ENCODE measurements at places on chromosomes 7 and 10.

DNA sequence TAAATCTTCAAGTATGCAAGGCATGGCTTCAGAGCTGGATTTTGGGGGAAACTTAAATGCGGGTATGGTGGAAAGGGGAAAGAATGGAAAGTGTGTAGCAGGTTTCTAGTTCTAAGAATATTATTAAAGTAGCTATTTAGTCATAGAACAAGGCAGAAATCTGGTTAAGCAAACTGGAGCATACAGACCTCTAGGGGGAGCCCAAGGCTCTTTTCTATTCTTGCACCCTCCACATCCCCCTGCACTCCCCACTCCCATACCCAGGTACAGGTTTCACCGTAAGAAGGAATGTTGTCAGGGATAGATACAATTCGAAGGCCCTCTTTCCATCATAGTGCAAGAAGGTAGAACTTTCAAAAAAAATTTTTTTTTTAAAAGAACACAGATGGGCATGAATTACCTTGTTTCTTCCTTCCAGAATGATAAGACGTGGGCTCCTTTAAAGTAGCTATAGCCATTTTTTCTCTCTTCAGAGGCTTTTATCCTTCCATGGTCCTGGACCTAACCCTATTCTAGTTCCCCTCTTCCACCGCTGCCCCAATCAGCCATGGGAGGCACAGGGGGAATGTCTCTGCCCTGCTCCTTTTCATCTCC is 41.5 kb upstream of the SMIM30 start:
- DNase-seq = no peak

- no peak for DNase-seq
Measured at GRCh38 chr7:31125171-31125570, 73.1 kb downstream of the ADCYAP1R1 start.

DNA sequence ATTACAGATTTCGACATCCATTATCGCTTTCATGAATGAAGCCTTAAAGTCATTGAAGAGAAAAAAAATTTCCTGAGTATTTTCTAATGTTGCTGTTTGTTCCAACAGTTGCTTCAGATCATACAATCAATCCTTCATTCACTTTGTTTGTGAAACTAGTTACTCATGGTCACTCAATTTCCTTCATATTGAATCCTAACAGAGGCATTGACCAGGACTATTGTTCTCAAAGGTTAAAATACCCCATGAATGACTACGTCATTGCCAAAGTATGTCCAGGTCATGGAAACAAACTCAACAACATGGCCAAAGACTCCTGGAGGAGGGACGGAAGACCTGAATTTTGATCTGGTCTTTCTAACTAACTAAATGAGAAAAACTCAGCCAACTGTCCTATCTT is 54.0 kb upstream of the ABCB5 start:
- DNase-seq = no peak

DNA sequence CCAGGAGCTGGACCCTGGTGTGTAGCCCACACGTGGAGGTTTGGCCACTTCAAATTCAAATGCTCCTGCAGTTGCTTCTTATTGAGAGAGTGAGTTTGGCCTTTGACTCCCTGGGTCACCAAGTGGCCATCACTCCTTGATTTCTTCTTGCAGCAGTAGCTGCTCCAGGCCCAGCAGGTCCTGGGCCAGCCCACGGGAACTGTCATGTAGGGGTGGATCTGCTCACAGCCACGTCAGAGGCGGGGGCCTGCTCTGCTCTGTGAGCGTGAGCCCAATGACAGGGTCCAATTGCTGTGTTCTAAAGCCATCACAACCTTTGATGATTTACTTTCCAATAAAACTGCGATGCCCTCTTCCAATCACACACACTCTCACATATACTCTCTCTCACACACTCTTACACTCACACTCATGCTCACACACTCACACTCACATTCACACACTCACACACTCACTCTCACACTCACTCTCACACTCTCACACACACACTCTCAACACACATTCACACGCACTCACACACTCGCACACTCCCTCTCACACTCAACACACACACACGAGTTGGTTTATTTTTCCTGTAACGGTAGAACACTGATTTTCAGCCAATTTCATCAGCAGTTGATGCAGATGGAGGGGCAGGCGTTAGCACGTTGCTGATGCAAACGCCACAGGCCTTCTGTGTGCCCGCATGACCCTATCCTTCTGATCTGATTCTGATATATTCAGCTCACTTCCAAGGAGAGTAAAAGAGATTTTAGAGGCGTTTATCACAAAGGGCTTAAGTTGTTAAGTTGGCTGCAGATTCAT is 210.7 kb upstream of the PPP2R2D start:
- no peak for DNase-seq

- DNase-seq = no peak
Measured at GRCh38 chr7:95470452-95470851, 15.3 kb upstream of the ASB4 start.

GRCh38 chr7:55545496-55545895 is 26.8 kb downstream of the VOPP1 start:
- DNase-seq = no peak

- no peak for DNase-seq
Measured at GRCh38 chr7:75979759-75980429, 14.5 kb downstream of the TMEM120A start.
